Stomach (tissue), 19 donors: ENCODE measurements at places on chromosomes 4 and X.

DNA sequence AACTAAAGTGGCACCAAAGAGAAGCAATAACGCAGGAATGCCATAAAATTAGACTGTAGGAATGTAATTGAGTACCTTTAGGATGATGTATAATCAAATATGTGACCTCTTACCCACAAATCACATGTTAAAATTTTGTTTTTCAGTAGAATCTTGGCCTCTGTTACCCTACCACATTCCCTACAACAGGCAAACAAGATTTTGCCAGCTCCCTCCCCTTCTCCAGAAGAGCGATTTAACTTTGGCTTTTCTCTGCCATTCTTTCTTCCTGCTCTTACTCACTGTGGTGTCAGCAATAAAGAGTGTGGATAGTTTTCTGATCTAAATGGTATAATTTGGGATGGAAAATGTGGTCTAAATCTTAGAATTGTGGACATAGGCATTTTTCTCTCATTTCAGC, 57.2 kb downstream of the TRIM2 start:
- peaks cover 5% of the 10 kb centered on the region for H3K4me1 ChIP-seq
- no peak overlapping the region for H3K4me3 ChIP-seq
- H3K27ac ChIP-seq = no peak overlapping the region
- H3K27me3 ChIP-seq = no peaks in the 10 kb centered on the region

GRCh38 chrX:24301060-24301459, 12.8 kb downstream of the SUPT20HL2 start:
- H3K4me1 ChIP-seq = no peaks in the 10 kb centered on the region
- no peaks in the 10 kb centered on the region for H3K27me3 ChIP-seq
- no peak overlapping the region for H3K27ac ChIP-seq
- H3K36me3 ChIP-seq = no peaks in the 10 kb centered on the region
- no peak overlapping the region for H3K4me3 ChIP-seq

- H3K4me3 ChIP-seq = no peak overlapping the region
- H3K4me1 ChIP-seq = peaks cover 24% of the 10 kb centered on the region
- H3K36me3 ChIP-seq = no peaks in the 10 kb centered on the region
Observed at GRCh38 chr4:24734511-24734910, 60.9 kb upstream of the SOD3 start.

- no peak for DNase-seq
- no peak overlapping the region for H3K4me3 ChIP-seq
- no peaks in the 10 kb centered on the region for H3K27me3 ChIP-seq
- H3K4me1 ChIP-seq = no peaks in the 10 kb centered on the region
- no peaks in the 10 kb centered on the region for H3K36me3 ChIP-seq
- no peak overlapping the region for H3K27ac ChIP-seq
Observed at GRCh38 chr4:38764277-38764676, 18.5 kb downstream of the TLR10 start.

GRCh38 chr4:152803541-152803940, 23.8 kb downstream of the ARFIP1 start:
- DNase-seq = no peak
- no peaks in the 10 kb centered on the region for H3K27me3 ChIP-seq

DNA sequence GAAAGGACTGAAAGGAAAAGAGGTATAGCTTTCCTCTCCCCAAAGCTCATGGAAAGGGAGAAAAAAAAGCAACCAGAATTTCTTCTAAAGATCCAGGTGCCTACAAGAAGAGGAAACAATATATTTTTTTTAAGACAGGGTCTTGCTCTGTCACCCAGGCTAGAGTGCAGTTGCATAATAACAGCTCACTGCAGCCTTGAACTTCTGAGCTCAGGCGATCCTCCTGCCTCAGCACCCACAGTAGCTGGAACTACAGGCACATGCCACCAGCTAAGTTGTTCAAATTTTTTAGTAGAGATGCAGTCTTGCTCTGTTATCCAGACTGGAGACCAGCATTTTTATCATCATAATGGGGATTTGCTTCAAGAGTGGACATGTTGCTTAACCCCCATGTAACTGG, 30.5 kb upstream of the BBS12 start:
- H3K27me3 ChIP-seq = no peaks in the 10 kb centered on the region
- no peak overlapping the region for H3K27ac ChIP-seq
- DNase-seq = no peak
- H3K4me3 ChIP-seq = no peak overlapping the region

GRCh38 chr4:153137677-153138630, 66.3 kb upstream of the TRIM2 start:
- no peaks in the 10 kb centered on the region for H3K4me1 ChIP-seq
- H3K4me3 ChIP-seq = no peak overlapping the region
- H3K27me3 ChIP-seq = peaks cover 4% of the 10 kb centered on the region
- no peak for DNase-seq
- no peak overlapping the region for H3K27ac ChIP-seq

- DNase-seq = no peak
- H3K27ac ChIP-seq = peak overlapping the region; percentile 64
- H3K27me3 ChIP-seq = no peaks in the 10 kb centered on the region
- H3K4me3 ChIP-seq = peak overlapping the region; percentile 48
- no peaks in the 10 kb centered on the region for H3K4me1 ChIP-seq
Observed at GRCh38 chrX:134990475-134990800, 353 bp upstream of the SMIM10 start.

GRCh38 chr4:77052352-77052751, 23.4 kb downstream of the CCNI start:
- H3K27me3 ChIP-seq = no peaks in the 10 kb centered on the region
- H3K4me3 ChIP-seq = no peak overlapping the region
- peaks cover 15% of the 10 kb centered on the region for H3K4me1 ChIP-seq
- DNase-seq = peak; percentile 66
- H3K27ac ChIP-seq = no peak overlapping the region
- H3K36me3 ChIP-seq = peaks cover 89% of the 10 kb centered on the region
